ENCODE measurements at places on chromosomes 11 and 22.

GRCh38 chr11:124627546-124627945 lies 4.9 kb downstream of the TBRG1 start:
- no peak for DNase-seq

DNA sequence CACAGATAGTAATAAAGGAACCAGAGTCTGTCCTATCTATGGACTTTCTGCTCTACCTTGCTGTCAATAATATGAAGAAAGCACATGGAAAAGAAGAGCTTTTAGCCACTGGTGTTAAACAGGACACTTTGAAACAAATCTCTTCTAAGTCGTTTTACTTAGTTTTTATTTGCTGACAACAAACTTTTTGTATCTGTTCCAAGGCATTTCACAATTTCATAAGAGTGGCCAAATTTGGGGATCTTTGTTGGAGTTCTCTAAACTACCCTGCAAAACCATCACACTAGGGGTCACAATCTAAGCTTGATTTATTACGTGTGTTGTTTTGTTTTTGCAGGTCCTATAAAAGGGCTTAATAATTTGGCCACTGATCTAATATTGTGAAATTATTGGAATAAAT lies 54.4 kb downstream of the BBOX1 start:
- DNase-seq: no peak

- no peak for DNase-seq
Measured at GRCh38 chr22:35394011-35394312, 6.0 kb upstream of the MCM5 start.

DNA sequence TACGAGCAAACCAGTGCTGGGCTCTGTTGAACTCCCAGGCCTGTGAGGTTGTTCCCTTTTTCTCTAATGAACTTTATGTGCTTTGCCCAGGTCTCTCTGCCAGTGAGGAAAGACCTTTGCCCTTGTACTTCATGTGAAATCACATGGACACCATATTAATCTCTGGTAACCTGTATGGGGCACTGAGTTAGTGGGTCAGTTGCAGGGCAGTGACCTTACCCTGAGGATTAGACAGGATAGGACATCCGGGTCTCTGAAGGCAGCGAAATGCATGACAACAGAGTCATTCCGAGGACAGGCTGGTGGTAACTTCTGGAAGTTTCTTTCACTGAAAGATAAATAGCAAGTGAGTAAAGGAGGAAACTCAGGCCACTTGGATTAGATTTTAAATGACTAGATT lies 93.7 kb downstream of the ZBTB16 start:
- no peak for DNase-seq

DNA sequence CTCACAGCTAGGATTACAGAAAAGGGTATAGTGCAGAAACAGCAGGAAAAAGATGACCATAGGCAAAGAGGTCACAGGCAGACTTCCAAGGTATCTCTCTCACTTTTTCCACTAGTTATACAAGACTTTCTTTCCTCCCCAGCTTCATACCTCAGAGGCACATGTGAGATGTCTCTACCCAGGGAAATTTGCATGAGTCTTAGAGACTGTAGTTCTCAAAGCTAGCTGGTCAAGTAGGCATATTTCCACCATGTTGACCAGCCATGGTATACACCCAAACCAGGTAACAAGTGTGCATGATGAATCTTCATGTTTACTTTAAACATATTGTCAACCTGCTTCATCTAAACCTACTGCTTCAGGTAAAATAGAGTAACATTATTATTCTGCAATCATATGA lies 27.9 kb downstream of the PRMT3 start:
- no peak for DNase-seq

DNA sequence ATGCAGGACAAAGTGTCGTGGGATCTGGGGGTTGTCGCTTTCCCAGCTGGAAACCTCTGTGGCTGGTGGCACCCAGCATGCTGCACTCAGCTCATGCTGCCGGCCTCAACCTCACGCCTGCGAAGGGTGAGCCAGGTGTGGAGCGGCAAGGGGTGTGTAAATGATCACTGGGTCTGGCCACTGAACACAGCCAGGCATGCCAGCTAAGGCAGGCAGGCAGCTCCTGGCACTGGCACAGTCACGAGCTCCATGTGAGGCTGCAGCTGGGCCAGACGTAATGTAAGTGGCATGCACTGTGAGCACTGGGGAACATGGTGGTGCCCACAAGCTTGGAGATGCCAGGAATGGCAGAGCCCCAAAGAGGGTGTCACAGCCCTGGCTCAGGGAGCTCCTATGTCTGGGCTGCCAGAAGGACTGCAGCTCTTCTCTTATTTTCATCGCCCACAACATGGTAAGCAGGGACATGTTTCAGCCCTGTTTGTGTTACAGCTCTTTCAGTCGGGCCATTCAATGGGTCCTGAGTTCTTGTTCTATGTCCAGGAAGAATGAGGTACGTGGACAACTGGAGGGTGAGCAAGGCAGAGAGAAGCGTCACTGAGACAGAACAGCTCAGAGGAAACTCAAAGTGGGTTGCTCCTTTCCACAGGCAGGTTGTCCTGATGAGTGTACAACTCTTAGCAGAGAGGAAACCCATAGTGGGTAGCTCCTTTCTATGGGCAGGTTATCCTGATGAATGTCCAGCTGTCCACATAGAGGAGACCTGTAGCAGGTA lies 403.8 kb downstream of the CNTN5 start:
- DNase-seq: no peak

- DNase-seq: no peak
Measured at GRCh38 chr11:44578279-44578678, 12.8 kb downstream of the CD82 start.

- no peak for DNase-seq
Measured at GRCh38 chr22:49769691-49770546, 57.8 kb downstream of the BRD1 start.

All from stimulated activated CD8-positive, alpha-beta memory T cell treated with anti-CD3 and anti-CD28 coated beads, Interleukin-7, amount 100 ng/mL, for 1 hour (primary cell).